ENCODE measurements at places on chromosomes 4 and X.

DNA sequence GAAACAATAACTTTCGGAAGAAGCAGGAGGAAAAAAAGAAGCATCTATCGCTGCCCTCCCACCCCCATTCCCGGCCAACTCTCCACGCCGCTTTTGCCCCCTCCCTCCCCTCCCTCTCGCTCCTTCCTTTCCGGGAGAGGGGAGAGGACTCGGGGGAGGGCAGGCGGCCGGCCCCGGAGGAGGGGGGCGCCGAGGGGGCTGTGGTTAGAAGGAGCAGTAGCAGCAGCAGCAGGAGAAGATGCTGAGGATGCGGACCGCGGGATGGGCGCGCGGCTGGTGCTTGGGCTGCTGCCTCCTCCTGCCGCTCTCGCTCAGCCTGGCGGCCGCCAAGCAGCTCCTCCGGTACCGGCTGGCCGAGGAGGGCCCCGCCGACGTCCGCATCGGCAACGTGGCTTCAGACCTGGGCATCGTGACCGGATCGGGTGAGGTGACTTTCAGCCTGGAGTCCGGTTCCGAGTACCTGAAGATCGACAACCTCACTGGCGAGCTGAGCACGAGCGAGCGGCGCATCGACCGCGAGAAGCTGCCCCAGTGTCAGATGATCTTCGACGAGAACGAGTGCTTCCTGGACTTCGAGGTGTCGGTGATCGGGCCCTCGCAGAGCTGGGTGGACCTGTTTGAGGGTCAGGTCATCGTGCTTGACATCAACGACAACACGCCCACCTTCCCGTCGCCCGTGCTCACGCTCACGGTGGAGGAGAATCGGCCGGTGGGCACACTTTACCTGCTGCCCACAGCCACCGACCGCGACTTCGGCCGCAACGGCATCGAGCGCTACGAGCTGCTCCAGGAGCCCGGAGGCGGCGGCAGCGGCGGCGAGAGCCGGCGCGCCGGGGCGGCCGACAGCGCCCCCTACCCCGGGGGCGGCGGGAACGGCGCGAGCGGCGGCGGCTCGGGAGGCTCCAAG lies 1.3 kb downstream of the PCDH7 start:
- DNase-seq: no peak

DNA sequence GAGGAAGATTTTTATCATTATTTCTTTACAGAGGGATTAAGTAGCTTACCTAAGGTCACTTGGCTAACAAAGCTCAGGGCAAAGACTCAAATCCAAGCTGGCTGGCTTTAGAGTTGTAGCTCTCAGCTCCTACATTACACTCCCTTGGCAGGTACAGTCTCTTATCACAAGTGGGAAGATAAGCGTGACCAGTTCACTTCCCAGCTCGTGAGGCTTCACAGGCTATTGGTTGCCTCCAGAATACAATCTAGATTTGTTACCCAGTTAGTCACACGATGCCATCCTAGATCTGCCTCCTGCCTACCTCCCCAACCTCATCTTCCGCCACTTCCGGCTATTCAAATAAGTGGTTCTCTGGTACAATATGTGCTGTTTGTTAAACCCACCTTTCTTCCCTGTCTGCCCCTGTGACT lies 3.7 kb downstream of the MMRN1 start:
- no peak for DNase-seq

DNA sequence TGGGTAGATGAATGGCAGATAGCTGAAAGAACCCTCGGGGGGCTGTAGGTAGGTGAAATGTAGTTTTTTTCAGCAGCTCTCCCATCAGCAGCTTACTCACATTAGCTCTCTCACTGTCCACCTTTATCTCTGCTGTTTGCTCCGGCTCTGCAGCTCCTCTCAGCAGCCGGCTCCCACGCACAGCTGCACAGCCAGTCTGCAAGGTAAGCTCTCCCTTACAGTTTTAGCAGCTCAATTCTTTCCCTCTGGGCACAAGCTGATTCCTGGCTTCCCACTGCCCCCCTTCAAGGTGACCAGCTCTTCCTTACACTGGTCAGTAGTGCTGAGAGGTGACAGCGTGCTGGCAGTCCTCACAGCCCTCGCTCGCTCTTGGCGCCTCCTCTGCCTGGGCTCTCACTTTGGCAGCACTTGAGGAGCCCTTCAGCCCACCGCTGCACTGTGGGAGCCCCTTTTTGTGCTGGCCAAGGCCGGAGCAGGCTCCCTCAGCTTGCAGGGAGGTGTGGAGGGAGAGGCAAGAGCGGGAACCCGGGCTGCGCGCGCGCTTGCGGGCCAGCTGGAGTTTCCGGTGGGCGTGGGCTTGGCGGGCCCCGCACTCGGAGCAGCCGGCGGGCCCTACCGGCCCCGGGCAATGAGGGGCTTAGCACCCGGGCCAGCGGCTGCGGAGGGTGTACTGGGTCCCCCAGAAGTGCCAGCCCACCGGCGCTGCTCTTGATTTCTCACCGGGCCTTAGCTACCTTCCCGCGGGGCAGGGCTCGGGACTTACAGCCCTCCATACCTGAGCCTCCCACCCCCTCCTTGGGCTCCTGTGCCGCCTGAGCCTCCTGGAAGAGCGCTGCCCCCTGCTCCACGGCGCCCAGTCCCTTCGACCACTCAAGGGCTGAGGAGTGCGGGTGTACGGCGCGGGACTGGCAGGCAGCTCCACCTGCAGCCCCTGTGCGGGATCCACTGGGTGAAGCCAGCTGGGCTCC lies 393.6 kb downstream of the CENPC start:
- no peak for DNase-seq

DNA sequence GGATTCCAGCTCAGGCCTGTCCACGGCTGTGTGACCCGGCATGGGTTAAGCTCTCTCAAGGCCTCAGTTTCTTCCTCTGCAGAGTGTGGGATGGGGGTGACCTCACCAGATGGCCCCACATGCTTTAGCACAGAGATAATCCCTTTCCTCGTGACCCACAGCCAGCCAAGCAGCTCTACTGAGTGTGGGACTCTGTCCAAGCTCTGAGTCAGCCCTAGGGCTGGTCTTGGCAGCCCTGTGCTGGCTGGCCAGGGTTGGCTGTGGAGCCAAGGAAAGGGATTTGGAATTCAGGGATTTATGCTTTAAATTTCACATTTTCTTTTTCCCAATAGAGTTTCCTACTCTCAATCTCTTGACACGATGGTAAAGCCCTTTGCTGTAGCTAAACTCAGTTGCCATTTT lies 19.7 kb upstream of the SPON2 start:
- DNase-seq: no peak

GRCh38 chr4:129336457-129337227 lies 240.7 kb downstream of the C4orf33 start:
- DNase-seq: no peak

DNA sequence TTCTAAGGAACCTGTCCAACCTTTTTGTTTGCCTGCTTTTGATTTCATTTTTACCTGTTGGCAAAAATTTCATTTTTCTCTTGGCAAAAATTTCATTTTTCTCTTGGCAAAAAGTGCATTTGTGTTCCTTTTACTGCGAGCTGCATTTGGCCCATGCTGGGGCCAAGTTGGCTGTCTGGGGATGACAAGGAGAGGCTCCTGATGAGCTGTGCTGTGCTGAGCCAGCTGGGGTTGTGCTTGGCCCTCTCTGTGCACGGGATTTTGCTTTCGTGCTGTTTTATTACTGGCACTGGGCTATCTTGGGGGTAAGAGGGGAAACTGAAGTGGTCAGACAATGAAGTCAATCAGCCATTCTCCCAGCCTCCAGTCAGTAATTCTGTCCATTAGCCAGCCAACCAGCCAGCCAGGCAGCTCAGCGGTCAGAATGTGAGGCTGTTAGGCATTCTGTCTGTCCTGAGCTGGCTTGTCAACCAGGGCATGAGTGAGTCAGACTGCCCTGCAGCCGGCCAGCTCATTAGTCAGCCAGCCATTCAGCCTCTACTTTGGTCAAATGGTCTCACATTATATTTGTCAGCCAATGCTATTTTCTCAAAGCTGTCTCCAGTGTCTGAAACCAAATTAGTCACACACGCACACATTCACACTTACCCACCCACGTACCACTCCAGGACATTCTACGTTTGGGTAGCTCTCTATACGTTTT lies 56.9 kb upstream of the PRPS1 start:
- DNase-seq: no peak

- no peak for DNase-seq
Observed at GRCh38 chr4:80911458-80911857, 119.0 kb upstream of the BMP3 start.

DNA sequence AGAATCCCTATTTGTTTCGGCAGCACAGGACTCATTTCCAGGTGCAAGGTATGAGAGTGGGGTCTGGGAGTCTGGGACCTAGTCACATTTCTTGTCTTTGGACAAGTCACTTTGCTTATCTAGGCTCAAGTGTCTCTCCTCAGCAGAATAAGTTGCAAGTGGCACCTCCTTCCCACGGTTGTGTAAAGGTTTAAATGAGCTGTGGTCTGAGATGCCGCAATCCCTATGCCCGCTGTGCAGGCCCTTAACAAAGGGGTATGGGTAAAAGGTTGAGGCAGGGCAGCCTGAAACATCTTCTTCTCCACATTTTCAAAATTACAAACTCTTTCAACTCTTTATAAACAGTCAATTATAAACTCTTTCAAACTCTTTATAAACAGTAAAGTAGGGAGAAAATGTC lies 93.7 kb downstream of the RTL5 start:
- DNase-seq: no peak

DNA sequence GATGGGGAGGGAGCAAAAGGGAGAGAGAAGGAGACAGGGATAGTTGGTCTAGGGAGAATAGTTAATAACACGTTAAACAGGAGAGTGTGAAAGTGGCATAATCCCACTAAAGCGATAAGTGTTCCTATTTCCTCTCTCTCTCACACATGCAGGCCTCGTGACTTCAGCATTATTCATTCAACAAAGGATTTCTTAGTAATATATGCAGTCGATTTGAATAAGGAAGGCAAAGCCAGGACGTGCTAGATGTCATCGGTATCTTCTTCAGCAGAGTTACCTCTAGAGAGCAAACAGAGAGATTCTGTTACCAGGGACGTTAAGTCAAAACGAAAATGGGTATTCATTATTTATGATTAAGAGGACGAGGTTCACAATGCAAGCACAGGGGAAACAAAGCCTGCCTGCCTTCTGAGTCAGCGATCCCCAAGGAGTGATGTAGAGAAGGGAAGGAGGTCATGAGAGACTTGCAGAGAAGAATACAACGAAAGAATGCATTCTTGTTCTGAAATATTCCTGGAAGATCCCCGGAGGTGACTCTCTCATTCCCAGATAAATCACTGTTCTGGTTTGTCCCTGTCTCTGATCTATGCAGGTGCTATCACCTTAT lies 1048.4 kb downstream of the NLGN4X start:
- no peak for DNase-seq

- no peak for DNase-seq
Observed at GRCh38 chr4:498328-498904, 540 bp downstream of the ZNF721 start.

GRCh38 chr4:13233755-13234154 lies 250.4 kb downstream of the RAB28 start:
- DNase-seq: no peak

DNA sequence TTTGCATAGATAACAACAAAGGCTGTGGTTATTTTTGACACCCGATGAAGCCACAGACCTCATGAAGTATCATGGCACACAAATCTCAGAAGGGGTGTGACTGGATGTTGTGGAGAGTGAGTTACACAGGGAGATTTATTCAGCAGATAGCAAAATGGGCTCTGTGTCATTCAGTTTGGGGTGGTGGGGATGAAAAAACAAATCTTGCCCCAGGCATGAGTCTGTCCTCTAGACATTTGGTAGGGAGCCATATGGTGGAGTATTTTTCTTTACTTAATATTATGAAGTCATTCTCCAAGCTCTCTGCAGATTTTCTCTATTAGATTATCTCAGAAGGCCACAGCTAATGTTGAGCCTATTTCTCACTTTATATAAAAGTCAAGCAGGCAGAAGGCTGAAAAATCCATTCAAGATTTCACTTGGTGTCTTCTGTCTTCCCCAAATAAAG lies 277.1 kb upstream of the TENM3 start:
- no peak for DNase-seq

DNA sequence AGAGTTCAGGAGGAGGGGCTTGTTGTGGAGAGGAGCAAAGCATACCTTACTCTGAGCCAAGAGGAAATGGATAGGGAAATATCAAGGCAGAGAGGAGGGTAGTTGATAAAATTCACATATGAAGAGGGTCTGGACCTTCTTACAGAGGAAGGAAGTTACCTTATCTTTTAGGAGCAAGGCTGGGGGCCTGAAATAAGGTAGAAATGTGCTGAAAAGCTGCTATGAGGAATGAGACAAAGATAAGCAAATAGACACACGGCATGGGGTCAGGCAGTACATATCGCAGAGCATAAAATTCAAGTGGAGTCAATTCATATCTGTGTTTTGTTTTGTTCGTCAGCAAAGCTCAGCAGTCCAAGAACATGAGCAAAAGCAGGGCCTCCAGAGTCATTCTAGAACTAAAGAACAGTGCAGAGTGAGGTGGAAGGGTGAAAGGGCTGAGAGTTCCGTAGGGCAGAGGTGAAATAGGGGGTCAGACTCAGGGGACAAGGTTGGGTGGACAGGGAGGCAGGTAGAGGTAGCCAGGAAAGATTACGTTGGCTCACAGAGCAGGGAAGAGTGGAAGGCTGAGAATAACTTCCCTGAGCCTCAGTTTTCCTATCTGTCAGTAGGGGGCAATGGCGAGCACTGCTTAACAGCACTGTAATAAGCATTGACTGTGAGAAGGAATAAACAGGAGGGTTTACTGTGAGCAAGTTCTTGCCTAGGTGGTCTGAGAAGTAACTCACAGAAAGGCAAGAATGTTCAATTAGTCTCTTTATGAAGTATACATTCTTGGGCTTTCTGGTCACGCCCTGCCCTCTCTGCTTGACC lies 9.2 kb downstream of the VSIG4 start:
- no peak for DNase-seq

DNA sequence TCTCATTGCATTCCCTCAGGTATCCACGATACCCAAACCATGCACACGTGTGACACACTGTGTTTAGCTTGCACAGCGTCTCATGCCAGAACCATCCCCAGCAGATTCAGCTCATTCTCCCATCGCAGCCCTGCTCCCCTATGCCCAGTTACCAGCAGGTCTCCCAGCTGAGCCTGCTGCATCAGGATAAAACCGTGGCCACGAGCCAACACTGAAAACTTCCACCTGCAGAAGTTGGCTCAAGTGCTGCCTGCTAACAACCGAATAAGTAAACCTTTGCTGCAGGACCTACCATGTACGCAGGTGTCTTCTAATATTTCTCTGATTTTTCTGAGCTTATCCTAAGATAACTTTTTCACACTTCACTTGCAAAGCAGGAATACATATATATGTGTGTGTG lies 120.4 kb upstream of the STS start:
- no peak for DNase-seq

GRCh38 chrX:23952391-23952790 lies 44.6 kb downstream of the CXorf58 start:
- no peak for DNase-seq

DNA sequence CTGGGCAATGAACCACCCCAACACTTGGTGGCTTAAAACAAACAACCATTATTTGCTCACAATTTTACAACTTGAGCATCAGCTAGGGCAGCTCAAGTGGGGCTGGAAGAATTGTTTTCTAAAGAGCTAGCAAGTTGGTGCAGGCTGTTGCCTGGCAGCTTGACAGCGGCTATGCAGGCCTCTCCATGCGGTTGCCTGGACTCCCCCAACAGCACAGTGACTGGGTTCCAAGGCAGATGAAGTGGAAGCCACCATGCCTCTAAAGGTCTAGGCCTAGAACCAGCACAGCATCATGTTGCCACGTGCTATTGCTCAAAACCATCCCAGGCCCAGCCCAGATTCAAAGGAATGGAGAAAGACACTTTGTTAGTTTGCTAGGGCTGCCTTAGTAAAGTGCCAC lies 114.8 kb downstream of the BCOR start:
- no peak for DNase-seq
